NCI-H460 (cell line): ENCODE measurements at places on chromosomes 11 and 22.

DNA sequence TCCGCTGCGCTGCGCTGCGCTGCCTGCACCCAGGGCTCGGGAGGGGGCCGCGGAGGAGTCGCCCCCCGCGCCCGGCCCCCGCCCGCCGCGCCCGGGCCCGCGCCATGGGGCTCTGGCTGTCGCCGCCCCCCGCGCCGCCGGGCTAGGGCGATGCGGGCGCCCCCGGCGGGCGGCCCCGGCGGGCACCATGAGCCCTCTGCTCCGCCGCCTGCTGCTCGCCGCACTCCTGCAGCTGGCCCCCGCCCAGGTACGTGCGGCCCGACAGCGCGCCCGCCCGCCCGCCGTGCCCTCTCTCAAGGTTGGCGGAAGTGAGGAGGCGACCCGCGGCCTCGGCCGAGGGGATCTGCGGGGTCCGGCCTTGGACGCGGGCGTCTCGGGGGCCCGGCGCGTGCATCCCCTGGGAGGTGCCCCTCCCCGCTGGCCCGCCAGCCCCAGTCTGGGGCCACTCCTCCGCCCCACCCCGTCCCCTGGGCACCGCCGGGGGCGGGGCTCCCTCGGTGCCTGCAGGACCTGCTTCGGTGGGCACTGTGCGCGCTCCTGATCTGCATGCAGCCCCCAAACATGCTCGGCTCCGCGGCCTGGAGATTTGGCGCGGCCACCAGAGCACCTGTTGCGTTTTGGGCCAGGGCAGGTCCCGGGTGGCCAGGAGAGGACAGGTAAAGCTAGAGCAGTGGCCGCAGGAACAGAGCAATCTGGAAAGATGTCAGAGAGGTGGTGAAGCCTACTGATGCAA, 429 bp downstream of the VEGFB start:
- no peak for DNase-seq

GRCh38 chr22:44622147-44622427, 79.9 kb upstream of the PRR5 start:
- DNase-seq, result no peak

- no peak for DNase-seq
Observed at GRCh38 chr22:25100948-25101347, 98.7 kb upstream of the CRYBB3 start.

- no peak for DNase-seq
Observed at GRCh38 chr11:120403966-120404365, 67.8 kb downstream of the ARHGEF12 start.

- no peak for DNase-seq
Observed at GRCh38 chr11:404551-405264, 10.1 kb downstream of the SIGIRR start.

GRCh38 chr11:130161441-130162145, 2.0 kb downstream of the ST14 start:
- no peak for DNase-seq

GRCh38 chr11:126346586-126346940, 8.9 kb upstream of the ST3GAL4 start:
- no peak for DNase-seq

DNA sequence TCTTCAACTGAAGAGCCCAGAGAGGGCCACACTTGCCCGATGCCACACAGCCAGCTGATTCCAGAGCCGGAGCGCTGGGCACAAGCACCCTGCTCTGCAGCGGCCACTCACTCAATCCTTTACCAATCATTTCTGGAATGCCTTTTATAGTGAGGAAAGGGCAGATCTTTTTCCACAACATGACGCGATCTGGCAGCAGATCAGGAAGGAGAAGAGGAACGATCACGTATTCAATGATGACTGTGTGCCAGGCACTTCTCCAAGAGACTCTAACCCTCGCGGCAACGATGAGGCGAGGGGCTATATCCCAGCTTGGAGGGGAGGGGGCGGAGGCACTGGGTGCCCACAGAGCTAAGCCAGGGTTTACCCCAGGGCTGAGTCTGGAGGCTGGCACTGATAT, 56.3 kb upstream of the TCF20 start:
- no peak for DNase-seq

DNA sequence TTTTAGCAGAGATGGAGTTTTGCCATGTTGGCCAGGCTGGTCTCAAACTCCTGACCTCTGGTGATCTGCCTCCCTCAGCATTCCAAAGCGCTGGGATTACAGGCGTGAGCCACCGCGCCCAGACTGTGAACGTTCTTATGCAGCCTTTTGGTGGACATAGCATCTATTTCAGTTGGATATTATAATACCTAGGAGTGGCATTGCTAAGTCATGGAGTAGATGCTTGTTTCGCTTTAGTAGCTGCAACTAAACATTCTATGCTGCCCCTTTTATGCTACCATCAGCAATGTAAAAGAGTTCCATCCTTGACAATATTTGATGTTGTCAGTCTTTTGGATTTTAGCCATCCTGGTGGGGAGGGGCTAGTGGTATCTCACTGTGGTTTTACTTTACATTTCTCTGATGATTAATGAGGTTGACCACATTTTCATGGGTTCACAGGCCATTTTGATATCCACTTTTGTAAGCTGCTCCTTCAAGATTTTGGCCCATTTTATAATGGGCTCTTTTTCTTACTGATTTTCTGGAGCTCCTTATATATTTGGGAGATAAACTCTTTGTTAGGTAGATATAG, 16.5 kb upstream of the APOBEC3A start:
- DNase-seq, result no peak

DNA sequence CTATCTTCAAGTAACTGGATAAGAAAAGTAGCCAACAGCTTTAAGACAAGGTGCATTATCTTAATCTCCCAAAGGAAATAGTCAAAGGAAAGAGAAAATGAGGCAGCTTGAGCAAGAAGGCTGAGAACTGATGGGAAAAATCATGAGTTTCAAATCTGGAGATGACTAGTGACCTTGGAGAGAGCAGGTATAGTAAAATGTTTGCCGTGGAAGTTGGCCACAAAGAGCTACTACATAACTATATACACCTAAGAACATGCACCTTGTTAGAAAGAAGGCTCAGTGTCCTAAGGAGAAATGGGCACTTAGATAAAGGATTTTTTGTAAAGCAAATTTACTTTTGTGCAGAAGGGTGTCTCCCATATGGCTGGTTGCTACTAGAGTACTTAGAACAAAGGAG, 80.8 kb upstream of the FSHB start:
- DNase-seq, result no peak

DNA sequence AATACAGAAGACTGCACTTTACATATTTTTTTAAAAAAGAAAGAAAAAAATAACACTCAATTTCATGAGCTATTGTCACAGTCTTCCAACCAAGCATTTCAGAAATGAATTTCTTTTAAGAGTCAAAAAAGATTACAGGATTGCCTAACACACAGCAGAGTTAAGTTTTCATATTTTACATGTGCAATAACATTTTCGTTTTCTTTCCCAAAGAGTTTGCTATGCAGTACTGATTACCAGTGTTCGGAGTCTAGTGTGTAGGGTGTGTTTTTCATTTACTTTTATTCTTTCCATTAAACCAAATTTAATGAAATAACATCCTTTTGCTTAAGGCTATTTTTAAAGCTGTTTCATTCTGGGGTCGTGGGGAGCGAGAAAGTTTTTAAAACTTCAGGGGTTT, 53.2 kb downstream of the MN1 start:
- DNase-seq, result no peak

GRCh38 chr11:93743291-93743690, 1.8 kb downstream of the C11orf54 start:
- no peak for DNase-seq

DNA sequence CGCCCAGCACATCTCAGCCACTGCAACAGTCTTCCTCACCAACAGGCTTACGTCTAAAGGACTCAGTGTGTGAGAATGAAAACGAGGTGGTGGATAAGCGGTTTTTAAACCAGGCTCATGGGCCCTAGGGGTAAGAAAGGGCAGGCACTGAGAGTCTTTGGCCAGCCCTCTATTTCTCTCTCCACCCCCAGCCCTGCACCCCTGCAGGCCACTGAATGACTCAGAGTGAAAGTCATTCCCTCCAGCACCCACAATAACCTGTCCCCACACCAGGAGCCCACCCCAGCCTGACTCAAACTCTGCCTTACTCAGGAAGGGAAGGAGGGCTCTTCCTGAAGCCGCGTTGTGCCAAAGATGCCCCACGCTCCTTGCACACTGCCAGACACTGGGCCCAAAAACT, 72.0 kb downstream of the LARGE1 start:
- DNase-seq, result no peak

- DNase-seq, result no peak
Observed at GRCh38 chr22:39556970-39557841, 13.3 kb upstream of the CACNA1I start.

- no peak for DNase-seq
Observed at GRCh38 chr11:21254790-21255189, 585.4 kb downstream of the NELL1 start.

- no peak for DNase-seq
Observed at GRCh38 chr11:9533736-9534473, 39.6 kb upstream of the WEE1 start.

DNA sequence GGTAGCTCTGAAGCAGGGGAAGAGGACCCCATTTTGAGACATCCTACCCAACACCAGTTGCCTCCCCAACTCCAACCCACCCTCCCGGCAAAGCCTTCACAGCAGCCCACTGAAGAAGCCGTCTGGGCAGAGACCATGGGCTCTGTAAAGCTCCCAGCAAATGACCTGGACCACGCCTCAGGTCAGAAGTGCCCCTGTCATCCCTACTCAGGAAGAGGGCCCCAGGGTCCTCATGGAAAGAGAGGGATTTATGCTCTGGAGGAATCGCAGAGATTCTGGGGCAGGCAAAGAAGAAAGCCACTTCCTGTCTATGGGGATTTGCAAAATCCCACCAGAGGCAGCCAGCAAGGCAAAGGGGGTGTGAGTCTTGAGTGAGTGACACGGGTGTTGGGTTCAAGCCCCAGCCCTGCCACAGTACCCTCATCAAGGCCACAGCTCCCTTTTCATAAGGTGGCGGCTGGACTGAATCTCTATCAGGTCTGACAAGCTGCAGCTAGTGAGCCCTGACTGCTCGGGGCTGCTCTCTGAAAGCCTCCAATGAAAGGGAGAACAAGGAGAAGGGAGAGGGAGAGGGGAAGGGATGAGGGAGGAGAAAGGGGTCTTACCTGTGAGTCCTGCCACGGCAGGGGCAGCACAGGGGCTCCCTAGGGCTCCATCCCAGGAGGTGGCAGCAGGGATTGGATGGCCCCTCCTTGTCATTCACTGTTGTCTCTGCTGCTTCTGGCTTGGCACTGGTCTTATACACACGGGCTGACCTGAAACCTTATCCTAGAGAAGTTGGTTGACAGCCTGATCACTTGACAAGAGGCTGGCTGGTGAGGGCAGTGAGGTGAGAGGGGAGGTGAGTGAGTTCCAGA, at the start of gene UCP3:
Gene UCP3 (minus strand): TSS at position 713 of the 857 bp plus-strand sequence. CDS start 2,043 bp downstream, outside the sequence.
- DNase-seq, result no peak

DNA sequence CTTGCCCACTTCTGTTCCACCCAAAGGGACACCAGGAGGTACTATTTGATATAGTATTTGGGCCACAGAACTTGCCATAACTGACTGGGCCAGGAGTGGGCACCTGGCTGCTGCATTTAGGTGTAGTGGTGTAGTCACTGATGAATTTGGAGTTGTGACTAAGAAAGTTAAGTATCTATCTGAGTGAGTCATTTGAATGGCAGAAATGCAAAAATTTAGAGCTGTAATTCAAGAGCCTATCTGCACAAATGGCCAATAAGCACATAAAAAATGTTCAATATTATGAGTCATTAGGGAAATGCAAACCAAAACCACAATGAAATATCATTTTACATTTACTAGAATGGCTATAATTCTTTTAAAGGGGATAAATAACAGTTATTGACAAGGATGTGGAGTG, 14.7 kb downstream of the GLYATL2 start:
- DNase-seq, result no peak

- no peak for DNase-seq
Observed at GRCh38 chr22:19396934-19397733, 34.4 kb downstream of the HIRA start.

- no peak for DNase-seq
Observed at GRCh38 chr11:99268886-99269285, 248.1 kb downstream of the CNTN5 start.

DNA sequence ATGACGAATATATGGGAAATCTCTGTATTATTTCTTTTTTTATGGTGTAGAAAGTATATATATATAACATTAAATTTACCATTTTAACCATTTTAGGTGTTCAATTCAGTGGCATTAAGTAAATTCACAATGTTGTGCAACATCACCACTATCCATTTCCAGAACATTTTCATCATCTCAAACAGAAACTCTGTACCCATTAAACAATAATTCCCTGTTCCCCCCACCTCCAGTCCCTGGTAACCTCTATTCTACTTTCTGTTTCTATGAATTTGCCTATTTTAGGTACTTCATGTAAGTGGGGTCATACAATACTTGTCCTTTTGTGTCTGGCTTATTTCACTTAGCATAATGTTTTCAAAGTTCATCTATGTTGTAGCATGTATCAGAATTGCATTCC, 15.3 kb upstream of the PTS start:
- no peak for DNase-seq

DNA sequence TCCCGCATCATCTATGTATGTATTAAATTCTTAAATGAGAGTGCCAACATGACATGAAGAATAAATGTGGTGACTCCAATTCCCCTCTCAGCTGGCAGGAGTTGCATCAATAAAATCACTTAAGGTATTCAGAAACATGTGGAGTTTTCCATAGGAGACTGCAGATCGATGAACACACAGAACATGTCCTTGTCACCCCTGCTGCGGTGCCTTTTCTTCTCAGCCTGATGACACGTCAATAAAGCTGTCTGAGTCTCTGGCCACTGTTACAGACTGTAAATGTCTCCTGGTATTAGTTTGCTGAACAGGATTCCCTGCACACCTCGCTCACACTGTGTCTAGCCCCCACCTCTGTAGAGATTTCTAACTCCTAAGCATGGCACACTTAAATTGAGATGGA, 460.5 kb downstream of the LRRC4C start:
- no peak for DNase-seq

DNA sequence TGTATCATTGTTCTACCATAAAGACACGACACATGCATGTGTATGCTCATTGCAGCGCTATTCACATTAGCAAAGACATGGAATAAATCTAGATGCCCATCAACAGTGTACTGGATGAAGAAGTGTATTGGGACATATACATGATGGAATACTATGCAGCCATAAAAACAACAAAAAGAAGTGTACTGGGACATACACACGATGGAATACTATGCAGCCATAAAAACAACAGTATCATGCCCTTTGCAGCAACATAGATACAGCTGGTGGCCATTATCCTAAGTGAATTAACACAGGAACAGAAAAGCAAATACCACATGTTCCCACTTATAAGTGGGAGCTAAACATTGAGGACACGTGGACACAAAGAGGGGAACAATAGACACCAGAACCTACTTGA, 22.7 kb downstream of the ARL14EP start:
- no peak for DNase-seq

- no peak for DNase-seq
Observed at GRCh38 chr11:86047275-86047991, 21.5 kb downstream of the PICALM start.

GRCh38 chr11:129987950-129988349, 14.7 kb downstream of the PRDM10 start:
- no peak for DNase-seq

DNA sequence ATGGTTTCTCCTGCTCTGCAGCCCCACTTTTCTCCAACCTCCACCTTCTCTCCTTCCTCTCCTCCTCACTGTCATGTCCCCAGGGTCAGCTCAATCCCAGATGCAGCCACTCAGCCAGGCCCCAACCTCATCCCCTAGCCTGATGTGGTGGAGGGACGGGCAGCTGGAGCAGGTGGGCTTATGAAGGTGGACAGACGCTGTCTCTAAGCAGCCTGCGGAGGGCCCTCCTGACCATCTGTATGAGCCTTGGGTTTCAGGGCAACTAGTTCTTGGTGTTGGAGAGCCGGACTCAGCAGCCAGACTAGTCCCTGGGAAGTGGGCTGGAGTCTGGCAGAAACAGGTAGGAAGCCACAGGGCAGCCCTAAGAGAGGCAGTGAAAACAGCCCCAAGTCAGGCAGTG, 18.1 kb downstream of the CRYBB2 start:
- DNase-seq, result no peak
